ENCODE measurements at places on chromosomes 6 and 20.

- no peak for DNase-seq
Measured at GRCh38 chr6:125196613-125197012, 43.0 kb downstream of the TPD52L1 start.

GRCh38 chr6:125294925-125295324 lies 6.8 kb downstream of the HDDC2 start:
- DNase-seq: no peak

DNA sequence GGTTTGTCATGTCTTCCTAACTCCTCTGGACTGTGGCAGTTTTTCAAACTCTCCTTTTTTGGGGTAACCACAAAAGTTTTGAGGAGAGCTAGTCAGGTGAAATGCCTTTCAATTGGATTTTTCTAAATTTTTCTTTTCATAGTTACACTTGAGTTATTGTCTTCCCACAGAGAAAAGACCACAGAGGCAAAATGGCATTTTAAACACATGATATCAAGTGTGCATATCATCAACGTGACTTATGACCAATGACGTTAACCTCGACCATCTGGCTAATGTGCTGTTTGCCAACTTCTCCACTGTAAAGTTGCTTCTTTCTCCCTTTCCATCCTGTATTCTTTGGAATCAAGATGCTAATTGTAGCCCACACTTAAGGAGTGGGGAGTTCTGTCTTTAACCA lies 41.3 kb upstream of the SNAP25 start:
- no peak for DNase-seq

GRCh38 chr20:36092398-36093024 lies 62.0 kb upstream of the EPB41L1 start:
- DNase-seq: no peak

DNA sequence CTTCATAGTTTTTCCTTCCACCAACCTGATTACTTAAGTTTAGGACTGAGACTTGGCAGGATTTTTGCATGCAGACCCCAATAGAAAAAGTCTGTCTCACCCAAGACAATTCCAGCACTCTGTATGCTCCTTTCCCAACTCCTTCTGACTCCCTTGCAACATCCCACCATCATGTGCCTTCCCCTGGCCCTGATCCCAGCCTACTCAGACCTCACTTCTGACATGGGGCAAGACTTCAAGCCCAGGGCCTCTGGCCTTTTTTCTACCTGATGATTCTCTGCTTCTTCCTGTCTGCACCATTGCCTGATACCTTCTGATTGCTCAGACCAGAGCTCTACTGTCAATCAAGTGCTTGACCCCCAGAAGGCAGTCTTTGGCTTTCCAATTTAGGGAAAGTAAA lies 96.6 kb downstream of the HAO1 start:
- no peak for DNase-seq
